Heart left ventricle (tissue), 16 donors: ENCODE measurements at places on chromosomes 3 and 15. TPM values are rescaled to one million over a fixed set of nuclear protein-coding genes. Genes with fewer than 3 reads are reported as not detected.
A peak's percentile ranks its signal among the peaks of the same experiment; 100 is the strongest.

DNA sequence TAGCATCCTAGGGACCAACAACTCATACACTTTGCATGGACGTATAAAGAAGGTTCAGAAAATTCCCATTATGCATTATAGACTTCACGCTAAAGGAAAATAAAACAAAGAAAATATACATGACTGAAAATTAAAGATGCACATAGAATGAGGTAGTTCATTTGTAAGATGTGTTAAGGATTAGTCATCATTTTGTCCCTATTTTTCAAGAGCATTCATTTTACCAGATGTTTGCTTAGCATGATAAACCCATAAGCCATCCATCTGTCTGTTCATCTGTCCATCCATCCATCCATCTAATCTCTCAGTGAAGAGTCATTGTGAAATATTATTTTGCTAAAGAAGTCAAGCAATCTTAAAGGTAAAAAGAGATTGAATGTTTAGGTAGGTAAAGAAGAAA lies 80.3 kb downstream of the TFG start:
- DNase-seq = no peak
- H3K36me3 ChIP-seq = no peaks in the 10 kb centered on the region
- no peaks in the 10 kb centered on the region for H3K27me3 ChIP-seq
- no peaks in the 10 kb centered on the region for H3K4me1 ChIP-seq
- no peak overlapping the region for H3K27ac ChIP-seq

GRCh38 chr15:47716516-47716915 lies 789 bp upstream of the SEMA6D start:
- H3K27ac ChIP-seq = peak overlapping the region; percentile 88
- no peak for DNase-seq
- peaks cover 10% of the 10 kb centered on the region for H3K4me1 ChIP-seq
- peak overlapping the region; percentile 81 for H3K4me3 ChIP-seq
- no peaks in the 10 kb centered on the region for H3K36me3 ChIP-seq
- H3K27me3 ChIP-seq = no peaks in the 10 kb centered on the region

- H3K4me3 ChIP-seq = no peak overlapping the region
- DNase-seq = no peak
- H3K4me1 ChIP-seq = no peaks in the 10 kb centered on the region
- H3K27ac ChIP-seq = no peak overlapping the region
- H3K27me3 ChIP-seq = no peaks in the 10 kb centered on the region
Measured at GRCh38 chr3:59143447-59143846, 93.6 kb upstream of the CFAP20DC start.

- no peaks in the 10 kb centered on the region for H3K36me3 ChIP-seq
- no peaks in the 10 kb centered on the region for H3K27me3 ChIP-seq
- H3K27ac ChIP-seq = no peak overlapping the region
- no peak for DNase-seq
Measured at GRCh38 chr15:34213690-34214089, 3.8 kb upstream of the KATNBL1 start.

DNA sequence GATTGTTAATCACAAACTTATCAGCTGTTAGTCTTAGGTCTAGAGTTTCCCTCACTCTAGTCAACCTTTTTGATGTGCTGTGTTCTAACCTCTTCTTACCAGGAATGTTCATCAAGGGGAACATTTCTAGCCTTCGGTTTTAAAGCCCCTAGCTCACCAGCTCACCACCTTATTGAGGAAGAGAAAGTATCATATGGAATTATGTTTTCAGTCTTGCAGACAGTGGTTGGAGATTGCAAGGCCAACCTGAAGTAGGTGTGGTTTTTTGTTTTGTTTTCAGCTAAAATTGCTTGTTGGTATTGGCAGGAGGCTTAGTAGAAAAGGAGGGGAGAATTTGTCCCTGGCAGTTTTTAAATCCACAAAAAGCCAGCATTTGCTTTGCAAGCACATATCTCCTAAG lies 48.4 kb upstream of the CCDC80 start:
- no peak for DNase-seq
- no peaks in the 10 kb centered on the region for H3K4me1 ChIP-seq
- H3K4me3 ChIP-seq = no peak overlapping the region
- no peaks in the 10 kb centered on the region for H3K27me3 ChIP-seq
- no peak overlapping the region for H3K27ac ChIP-seq

DNA sequence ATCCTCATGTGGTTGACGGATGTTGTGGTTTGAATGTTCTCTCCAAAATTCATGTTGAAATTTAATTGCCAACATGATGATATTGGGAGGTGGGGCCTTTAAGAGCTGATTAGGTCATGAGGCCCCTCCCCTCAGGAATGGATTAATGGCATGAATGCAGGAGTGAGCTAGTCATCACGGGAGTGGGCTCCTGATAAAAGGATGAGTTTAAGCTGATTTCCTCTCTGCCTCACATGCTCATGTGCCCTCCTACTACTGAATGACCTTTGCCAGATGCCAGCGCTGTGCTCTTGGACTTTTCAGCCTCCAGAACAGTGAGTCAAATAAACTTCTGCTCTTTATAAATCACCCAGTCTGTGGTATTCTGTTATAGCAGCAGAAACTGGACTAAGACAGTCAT lies 111.2 kb downstream of the MYO5A start:
- no peaks in the 10 kb centered on the region for H3K27me3 ChIP-seq
- H3K36me3 ChIP-seq = no peaks in the 10 kb centered on the region
- H3K27ac ChIP-seq = no peak overlapping the region
- no peak overlapping the region for H3K4me3 ChIP-seq

DNA sequence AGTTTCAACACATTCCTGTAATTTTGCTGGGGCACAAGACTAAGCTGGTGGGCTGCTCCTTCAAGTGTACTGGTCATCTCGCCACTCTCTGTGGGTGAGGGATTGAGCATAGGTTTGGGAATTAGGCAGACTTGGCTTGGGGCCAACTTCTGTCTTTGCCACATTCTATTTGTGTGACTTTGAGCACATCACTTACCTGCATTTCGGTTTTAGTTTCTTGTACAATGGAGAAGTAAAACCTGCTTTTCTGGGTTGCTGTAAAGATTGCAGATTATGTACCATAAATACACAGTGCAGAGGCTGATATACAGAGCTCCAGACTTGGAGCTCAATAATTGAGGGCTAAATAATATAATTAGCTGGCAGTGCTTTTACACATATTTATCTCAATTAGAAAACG lies 162.1 kb downstream of the C3orf38 start:
- H3K4me1 ChIP-seq = no peaks in the 10 kb centered on the region
- no peaks in the 10 kb centered on the region for H3K36me3 ChIP-seq
- H3K27ac ChIP-seq = no peak overlapping the region
- no peaks in the 10 kb centered on the region for H3K27me3 ChIP-seq

GRCh38 chr3:105359098-105359762 lies 7.5 kb upstream of the ALCAM start:
- DNase-seq = no peak
- H3K4me1 ChIP-seq = no peaks in the 10 kb centered on the region
- no peak overlapping the region for H3K4me3 ChIP-seq
- no peaks in the 10 kb centered on the region for H3K27me3 ChIP-seq
- no peak overlapping the region for H3K27ac ChIP-seq
- no peaks in the 10 kb centered on the region for H3K36me3 ChIP-seq

DNA sequence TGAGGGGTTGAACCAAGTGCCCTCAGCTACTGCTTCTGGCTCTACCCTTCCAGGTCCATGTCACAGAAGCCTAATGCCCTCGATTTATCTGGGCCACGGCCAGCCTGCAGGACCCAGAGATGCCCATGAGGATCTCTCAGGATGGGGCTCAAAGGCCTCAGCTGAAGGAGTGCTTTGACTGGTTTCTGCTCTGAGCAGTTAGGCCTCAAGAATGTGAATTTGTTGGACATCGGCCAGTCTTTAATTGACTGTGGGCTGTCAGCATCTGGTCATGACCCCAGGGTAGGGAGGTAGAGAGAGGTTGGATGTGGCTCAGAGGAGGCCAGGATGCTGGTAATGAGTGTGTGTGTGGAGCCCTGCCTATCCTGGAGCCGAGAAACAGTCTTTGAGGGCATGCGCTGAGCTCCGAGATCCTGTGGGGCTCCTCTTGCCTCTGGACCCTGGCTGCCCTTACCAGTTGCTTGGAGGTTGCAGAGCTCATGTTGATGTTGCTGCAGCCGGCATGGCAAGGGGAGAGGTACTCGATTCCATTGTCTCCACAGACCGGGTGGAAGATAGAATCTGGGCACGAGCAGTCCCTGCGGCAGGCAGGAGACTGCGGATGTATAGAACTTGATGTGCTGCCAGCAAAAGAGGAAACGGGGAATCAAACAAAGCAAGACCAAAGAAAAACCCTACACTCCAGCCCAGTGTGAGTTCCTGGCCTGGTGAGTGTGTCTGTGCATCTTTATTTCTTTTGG lies 49.1 kb upstream of the RAB6B start:
- peak; percentile 75 for DNase-seq
- peaks cover 22% of the 10 kb centered on the region for H3K4me1 ChIP-seq
- peak overlapping the region; percentile 5 for H3K27ac ChIP-seq
- H3K36me3 ChIP-seq = no peaks in the 10 kb centered on the region
- no peak overlapping the region for H3K4me3 ChIP-seq

DNA sequence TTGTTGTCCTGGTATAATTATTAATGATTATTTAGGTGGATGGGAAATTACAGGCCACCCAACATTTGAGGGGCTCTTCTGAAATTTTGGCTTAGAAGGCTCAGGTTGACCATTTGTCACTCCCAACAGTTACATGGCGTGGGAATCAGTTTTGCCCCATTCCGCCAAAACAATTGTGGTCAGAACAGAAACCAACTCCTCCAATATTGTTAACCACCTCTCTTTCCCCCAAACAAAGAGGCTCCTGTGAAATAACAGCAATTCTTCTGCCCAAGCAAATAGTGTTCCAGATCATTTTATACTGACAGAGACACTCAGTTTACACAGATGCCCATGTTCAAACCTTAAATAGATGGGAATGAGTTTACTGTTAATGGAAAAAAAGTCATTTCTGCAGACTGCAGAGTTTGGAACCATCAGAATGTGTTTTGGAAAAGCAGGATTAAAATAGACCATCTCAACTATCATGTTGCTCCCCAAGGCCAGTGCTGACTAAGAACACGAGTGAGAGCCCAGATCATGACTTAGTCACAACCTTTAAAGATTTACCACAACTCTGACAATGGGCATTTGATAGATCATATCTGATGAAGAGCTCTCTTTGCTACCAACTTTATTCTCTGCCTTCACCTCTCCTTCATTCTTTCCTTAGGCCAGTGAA lies 102.1 kb downstream of the DUT start:
- no peak for DNase-seq
- H3K4me3 ChIP-seq = no peak overlapping the region
- no peaks in the 10 kb centered on the region for H3K27me3 ChIP-seq

DNA sequence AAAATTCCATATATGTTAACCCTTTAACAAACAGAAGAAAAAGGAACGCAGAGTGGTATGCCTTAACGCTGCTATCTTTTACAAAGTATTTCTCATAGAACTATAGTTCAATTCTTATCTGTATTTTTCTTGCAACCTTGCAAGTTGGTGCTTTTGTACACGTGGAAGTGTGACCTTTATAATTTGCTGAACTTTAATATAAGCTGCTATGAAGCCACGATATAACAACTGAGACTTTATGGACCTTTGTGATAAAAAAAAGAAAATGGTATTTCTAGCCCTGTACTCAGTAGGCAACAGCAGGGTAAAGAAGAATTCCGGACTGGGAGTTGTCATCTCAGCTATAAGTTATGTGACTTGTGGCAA lies 6.3 kb upstream of the TFG start:
- H3K4me3 ChIP-seq = no peak overlapping the region
- H3K27ac ChIP-seq = no peak overlapping the region
- H3K4me1 ChIP-seq = no peaks in the 10 kb centered on the region
- no peaks in the 10 kb centered on the region for H3K27me3 ChIP-seq
- DNase-seq = no peak

- DNase-seq = no peak
- peaks cover 4% of the 10 kb centered on the region for H3K4me1 ChIP-seq
- no peak overlapping the region for H3K27ac ChIP-seq
Measured at GRCh38 chr15:31125061-31125460, 23.5 kb upstream of the TRPM1 start.

- H3K4me1 ChIP-seq = no peaks in the 10 kb centered on the region
- H3K36me3 ChIP-seq = peaks cover 50% of the 10 kb centered on the region
- H3K27ac ChIP-seq = no peak overlapping the region
Measured at GRCh38 chr3:10286596-10287295, 6.0 kb downstream of the GHRL start.

BFSP2 gene
- not detected for polyA plus RNA-seq

LNP1 gene
- 1.4 TPM for polyA plus RNA-seq

CLPX gene
- 11.2 TPM for polyA plus RNA-seq

SLC35G2 gene
- polyA plus RNA-seq = 3.2 TPM

ERC2 gene
- polyA plus RNA-seq = 0.76 TPM
